ENCODE measurements at places on chromosomes 3 and 15. TPM values are rescaled to one million over a fixed set of nuclear protein-coding genes. Genes with fewer than 3 reads are reported as not detected.

The ACAN gene
- 0.16 TPM for total RNA-seq

GRCh38 chr3:83513677-83514076 is 1445.1 kb upstream of the CADM2 start:
- DNase-seq: no peak

DNA sequence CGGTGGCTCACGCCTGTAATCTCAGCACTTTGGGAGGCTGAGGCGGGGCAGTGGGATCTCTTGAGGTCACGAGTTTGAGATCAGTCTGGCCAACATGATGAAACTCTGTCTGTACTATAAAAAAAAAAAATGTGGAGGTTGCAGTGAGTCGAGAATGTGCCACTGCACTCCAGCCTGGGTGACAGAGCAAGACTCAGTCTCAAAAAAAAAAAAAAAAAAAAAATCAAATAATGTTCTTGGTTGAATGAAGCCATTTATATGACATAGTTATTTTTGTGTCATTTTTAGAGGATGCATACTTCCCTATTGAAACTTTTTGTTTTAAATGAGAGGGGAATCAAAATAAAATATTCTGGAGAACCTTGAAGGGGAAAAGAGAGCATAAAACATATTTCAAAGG is 3.1 kb downstream of the HMCES start:
- DNase-seq: no peak

DNA sequence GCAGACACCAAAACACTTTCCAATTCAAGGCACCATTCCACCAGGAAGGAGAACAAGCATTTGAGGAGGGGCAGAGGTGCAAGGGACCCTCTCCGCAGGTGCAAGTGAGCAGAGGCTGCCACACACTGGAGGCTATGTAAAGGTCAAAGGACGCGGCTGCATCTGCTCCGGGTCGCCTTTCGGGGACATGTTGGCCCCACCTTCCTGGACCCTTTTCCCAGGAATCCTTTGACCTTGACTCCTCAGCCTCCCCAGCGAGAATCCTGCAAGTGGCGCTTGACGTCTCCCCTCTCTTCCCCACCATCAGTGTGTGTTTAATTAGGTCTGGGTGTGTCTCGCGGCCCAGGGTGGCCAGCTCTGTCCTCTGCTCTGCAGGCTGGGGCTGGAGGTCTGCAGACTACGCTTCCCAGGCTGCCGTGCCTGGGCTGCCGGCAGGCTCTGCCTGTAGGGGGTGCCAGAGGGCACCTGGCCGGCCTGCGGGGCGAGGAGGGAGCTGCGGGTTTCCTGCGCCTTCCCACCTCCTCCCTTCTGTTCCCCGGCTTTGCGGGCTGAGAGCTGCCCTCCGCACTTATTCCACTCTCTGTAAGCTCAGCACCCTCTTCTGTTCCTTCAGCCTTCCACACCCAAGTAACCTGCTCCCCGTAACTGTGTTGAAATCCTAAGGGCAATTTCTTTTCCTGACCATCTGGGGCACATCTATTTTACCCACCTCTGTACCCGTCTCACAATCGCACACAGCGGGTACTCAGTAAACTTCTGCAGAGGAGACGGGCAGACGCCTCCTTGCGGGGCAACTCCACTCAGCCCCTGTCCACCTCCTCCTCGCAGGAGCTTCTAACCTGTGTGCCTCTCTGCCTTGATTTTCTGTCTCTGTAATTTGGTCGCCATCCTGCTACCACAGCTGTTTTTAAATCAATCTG is 129.8 kb downstream of the NSMCE3 start:
- DNase-seq: no peak
